Kasumi-1 (cell line): ENCODE measurements at places on chromosomes 4 and X.

DNA sequence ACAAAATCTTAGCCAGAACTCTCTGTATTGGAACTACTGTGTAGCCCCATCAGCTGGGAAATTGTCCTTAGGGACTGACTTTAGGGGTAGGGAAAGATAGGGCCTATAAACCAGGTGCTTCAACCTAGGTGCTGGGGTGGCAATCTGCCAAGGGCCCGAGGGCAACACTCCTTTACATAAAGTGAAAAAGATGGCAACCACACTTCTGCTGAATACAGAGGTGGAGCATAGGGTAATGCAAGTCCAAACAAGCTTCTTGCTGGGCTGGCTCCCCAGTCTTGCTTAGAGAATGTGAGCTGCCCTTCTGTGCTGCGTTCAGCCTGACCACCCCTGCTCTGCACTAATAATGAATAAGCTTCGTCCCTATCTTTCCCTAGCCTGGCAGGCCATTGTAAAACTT is 9.8 kb downstream of the ZBTB33 start:
- no peak for DNase-seq

GRCh38 chr4:138162259-138162658 is 79.9 kb downstream of the SLC7A11 start:
- DNase-seq, result no peak

GRCh38 chr4:76589872-76590797 is 155.1 kb downstream of the SHROOM3 start:
- no peak for DNase-seq

DNA sequence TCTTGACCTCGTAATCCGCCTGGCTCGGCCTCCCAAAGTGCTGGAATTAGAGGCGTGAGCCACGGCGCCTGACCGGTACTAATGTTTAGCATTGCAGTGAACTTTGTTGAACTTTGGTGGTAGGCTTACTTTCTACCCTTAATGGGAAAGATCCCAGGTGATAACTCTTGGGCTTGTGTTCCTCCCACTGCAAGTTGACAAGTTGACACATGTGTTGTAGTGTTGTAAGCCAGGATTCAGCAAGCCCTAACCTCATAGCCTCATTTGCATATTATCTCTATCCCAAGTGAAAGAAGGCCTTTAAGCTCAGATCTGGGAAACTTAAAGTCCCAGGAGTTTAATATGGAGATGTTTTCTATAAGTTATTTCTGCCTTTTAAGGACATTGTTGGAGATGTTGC is 80.0 kb upstream of the CLCN4 start:
- DNase-seq, result no peak

DNA sequence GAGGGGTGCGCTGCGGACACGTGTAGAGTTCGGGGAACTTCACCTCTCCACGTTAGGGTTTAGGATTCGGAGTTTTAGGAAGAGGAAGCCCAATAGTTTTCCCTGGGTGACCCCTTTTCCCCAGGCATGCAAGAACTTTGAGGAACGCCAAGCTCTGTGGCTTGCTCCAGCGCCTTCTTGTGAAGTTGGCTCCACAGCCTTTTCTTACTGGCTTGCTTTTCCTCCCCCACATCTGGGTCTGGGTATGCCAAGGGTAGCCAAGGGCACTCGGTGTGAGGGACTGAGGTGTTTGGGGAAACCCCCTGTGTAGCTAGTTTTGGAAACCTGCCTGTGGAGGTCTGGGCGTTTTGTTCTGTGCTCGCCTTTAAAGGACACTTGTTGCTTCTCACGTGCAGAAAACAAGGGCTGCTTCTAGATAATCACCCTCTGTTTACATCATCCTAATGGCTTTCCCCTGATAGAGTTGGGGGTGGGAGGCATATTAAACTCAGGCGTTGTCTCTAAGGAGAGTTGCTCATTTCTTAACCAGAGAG is 746 bp downstream of the EDNRA start:
- DNase-seq, result no peak

GRCh38 chr4:15691346-15692135 is 9.9 kb downstream of the FAM200B start:
- DNase-seq, result peak; percentile 44

GRCh38 chr4:47010347-47010911 is 17.0 kb upstream of the GABRA4 start:
- no peak for DNase-seq

DNA sequence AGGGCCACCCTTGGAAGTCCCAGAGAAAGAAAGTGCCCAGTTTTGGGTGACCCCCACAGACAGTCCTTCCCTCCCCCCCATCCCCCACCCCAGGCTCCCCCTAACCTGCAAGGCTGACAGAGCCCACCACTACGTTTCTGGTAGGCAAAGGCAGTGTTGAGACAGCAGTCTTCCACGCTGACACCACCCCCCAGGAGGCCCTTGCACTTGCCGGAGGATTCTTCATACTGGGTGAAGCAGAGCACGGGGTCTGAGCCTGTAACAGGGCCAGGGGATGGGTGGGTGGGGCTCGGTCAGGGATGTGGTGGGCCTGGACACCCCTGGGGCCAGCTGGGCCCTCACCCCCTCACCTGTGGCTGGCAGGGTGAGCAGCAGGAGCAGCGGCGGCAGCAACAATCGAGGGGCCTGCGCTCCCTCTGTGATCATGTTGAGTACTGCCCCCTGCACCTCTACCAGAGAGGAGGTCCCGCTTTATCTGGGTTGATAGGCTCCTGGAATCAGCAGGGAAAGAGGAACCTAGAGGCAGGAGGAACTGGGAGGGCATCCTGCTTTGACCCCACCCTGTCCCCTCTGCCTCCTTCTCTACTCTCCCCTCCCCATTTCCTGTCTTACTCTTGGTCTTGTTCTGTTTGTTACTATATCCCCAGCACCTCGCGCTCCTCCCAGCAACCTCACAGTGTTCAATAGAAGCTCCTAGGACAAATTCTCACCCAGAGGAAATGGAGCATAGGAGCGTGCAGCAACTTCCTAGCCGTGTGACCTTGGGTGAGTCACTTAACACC is at the start of gene CFP:
TSS of gene CFP (minus strand) at position 512 of the 782 bp plus-strand sequence. CDS start at position 426, 86 bp downstream.
- DNase-seq, result peak; percentile 75

DNA sequence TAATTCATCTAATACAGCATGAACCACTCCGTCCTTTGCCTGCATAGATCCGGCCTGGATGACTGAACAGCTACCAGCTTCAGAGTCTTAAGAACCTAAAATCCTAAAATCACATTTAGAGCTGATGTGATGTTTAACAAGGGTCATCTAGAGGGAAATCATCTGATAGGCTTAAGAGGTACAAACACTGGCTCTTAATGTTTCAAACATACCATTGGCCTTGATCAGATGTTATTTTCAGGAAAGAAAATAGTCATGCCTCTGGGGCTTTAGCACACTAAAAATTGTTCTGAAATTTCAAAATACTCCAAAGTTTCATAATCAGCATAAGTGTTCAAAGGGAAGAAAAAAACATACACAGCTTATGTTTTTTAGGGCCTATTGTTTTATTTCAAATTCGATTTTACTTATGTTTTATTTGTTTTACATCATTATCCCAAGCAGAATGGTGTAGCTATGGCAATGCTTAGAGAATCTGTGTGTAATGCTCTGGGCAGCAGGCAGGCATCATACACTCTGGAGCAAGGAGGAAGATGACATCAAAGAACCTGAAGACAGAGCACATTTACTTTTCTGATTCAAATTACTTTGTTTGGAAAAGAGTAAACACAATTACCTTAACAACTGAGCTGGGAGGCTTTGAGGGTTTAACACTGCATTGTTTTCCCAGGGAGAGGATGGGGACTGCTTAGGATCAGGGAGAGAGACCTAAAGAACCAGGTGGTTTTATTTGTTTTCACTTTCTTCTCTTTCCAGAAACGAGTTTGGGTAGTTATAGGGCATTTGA is 25.3 kb upstream of the LEF1 start:
- no peak for DNase-seq

- no peak for DNase-seq
Measured at GRCh38 chrX:11180571-11180970, 69.4 kb downstream of the HCCS start.

- peak; percentile 40 for DNase-seq
Measured at GRCh38 chrX:134396174-134396573, 63.8 kb upstream of the HPRT1 start.

DNA sequence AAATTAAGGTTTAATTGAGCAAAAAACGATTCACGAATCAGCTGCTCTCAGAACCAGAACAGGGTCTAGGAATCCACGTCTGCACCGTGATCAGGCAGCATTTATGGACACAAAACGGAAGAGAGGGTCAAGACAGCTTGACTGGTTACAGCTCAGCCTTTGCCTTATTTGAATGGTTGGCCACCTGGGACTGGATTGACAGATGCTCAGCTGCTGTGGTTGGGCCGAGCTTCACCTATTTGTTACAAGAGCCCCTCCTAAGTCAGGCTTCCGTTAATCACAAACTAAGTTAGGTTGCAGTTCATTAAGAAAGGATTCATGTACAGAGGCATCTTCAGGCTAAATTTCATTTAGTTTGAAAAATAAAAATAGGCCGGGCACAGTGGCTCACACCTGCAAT is 50.6 kb upstream of the MAN2B2 start:
- no peak for DNase-seq

- DNase-seq, result no peak
Measured at GRCh38 chr4:18134111-18134510, 112.6 kb upstream of the LCORL start.

DNA sequence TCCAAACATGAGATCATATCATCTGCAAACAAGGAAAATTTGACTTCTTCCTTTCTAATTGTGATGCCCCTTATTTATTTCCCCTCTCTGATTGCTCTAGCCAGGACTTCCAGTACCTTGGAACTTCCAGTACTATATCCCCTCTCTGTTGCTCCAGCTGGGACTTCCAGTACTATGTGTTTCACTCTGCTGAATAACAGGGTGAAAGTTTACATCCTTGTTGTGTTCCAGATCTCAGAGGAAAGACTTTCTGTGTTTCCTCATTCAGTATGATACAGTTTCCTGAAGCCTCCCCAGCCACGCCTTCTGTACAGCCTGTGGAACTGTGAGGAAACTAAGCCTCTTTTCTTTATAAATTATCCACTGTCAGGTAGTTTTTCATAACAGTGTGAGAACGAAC is 381.3 kb upstream of the FAM47C start:
- no peak for DNase-seq

- no peak for DNase-seq
Measured at GRCh38 chr4:164770010-164770724, 16.2 kb downstream of the SMIM31 start.

DNA sequence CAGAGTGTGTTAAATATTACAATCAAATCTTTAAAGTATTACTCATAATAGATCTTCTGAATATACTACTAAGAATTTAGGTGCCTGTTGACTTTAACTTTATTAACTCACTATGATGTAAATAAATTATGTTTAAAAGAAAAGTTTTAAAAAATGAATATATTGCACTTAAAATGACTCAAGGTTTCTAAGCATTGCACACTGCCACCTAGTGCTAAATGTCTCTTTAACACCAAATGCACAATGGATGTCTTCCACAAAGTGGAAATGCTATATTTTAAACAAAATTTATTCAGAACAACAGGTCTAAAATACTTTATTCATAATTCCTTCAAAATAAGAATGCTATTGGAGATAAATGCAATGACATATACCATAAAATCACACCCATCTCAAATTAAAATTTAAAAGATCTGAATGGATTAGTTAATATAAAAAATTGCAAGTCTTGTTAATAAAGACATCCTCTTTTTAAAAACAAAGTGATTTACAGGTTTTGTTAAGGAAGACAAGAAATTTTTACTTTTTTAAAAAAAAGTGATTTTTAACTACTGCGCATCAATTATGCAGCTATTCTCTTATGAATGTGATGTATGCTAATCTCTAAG is 5.5 kb downstream of the INPP4B start:
- DNase-seq, result peak; percentile 61

GRCh38 chr4:124491361-124492145 is 221.0 kb downstream of the ANKRD50 start:
- DNase-seq, result no peak

GRCh38 chr4:169311643-169312365 is 41.0 kb upstream of the SH3RF1 start:
- DNase-seq, result peak; percentile 73

DNA sequence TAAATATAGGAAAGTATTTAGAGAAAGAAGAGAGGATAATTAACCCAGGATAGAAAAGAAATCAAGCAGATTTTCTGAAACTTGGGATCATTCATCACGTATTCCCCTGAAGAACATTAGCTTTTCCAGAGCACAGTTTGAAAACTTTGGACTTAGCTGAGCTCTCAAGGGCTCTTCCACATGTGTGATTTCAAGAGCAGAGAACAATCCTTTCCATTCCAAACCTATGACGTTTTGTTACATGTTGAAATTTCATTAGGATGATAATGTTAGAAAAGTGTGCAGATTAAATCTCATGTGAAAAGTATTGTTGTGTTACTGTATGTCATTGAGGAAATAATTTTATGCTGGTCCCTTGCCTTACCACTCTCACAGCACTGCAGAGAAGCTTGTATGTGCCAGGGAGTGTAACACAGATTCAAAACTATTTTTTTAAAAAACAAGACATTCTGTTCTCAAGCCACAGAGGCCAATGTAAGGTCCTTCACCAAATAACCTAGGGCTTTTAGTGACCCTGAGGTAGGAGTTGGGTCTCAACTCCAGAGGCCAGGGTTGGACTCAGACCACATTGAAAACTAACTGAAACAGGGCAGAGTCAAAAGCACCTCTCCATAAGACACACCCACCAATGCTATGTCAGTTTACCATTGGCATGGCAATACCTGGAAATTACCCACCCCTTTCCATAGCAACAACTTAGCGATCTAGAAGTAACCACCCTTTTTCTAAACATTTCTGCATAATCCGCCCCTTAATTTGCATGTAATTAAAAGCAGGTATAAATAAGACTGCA is 141.3 kb downstream of the ANXA5 start:
- DNase-seq, result no peak

DNA sequence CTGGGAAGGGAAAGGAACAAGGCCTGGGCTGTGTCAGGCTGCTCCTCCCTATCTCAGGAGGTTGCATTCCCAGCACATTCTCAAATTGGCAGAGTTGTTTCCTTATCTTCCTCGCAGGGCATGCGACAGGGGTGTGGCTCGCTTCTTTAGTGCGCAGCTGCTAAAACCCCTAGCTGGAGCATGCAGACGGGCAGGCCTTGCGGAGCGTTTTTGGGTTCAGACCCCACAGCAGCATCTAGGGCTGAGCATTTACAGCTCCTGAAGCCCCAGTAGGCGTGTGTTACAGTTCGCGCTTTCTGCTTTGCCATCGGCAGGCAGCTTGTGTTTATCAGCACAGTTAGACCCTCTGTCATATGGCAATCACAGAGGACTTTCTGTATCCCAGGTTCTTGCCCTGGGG is 392.4 kb downstream of the TECRL start:
- DNase-seq, result no peak

DNA sequence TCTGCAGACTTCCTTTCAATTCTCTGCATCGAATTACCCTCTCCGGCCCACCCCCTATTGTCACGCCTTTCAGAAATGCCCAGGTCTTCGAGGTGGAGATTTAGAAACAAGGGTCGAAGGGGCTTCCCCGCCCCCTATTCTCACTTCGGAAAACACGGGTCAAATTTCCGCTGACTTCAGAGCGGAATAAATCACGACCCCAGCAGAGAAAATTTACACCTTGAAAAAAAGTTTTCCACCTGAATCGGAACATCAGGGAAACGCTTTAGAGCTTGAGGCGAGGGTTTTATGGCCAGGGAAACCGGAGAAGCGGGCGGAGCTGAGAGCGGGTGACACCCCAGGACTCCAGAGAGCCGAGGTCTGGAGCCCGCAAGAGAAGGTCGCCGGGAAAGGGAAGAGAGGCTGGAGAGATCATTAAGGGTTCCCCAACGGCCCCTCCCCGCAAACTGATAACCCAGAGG is 1.6 kb downstream of the SHISA3 start:
- DNase-seq, result no peak

GRCh38 chr4:96131186-96131585 is 291.3 kb downstream of the PDHA2 start:
- DNase-seq, result no peak
